ENCODE measurements at places on chromosomes 3 and 15. TPM values are rescaled to one million over a fixed set of nuclear protein-coding genes. Genes with fewer than 3 reads are reported as not detected.

- H3K36me3 ChIP-seq, result peaks cover 9% of the 10 kb centered on the region
- H3K4me3 ChIP-seq, result no peak overlapping the region
- H3K4me1 ChIP-seq, result peaks cover 24% of the 10 kb centered on the region
- no peak for DNase-seq
Observed at GRCh38 chr3:66486202-66486601, 14.6 kb downstream of the LRIG1 start.

DNA sequence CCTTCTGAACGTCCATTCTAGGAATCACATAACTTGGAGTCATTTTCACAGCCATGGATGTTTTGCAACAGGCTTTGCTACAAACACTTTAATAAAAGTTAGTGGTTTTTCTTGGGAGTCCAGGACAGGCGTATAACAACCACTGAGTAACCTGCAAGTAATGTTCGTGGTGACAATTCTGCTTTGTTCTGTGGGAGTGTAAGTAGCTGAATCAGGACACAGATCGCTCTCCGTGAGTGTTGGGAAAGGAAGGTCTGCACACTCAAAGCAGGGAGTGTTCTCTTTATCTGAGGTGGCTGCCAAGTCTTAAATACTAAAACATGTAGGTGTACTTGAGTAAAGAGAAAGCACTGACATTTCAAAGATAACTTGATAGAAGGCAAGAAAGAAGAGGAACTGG, 7.9 kb upstream of the BNC1 start:
- H3K4me3 ChIP-seq, result peak overlapping the region; percentile 32
- H3K27ac ChIP-seq, result peak overlapping the region; percentile 80
- H3K27me3 ChIP-seq, result no peaks in the 10 kb centered on the region
- no peaks in the 10 kb centered on the region for H3K36me3 ChIP-seq

- H3K27ac ChIP-seq, result no peak overlapping the region
- H3K27me3 ChIP-seq, result no peaks in the 10 kb centered on the region
- H3K4me3 ChIP-seq, result no peak overlapping the region
- peaks cover 9% of the 10 kb centered on the region for H3K4me1 ChIP-seq
- peaks cover 8% of the 10 kb centered on the region for H3K36me3 ChIP-seq
- no peak for DNase-seq
Observed at GRCh38 chr15:59329091-59329490, 43.6 kb downstream of the MYO1E start.

GRCh38 chr3:185537369-185537970, 14.9 kb downstream of the LIPH start:
- peaks cover 6% of the 10 kb centered on the region for H3K36me3 ChIP-seq
- no peaks in the 10 kb centered on the region for H3K27me3 ChIP-seq
- H3K27ac ChIP-seq, result peak overlapping the region; percentile 73
- peak; percentile 96 for DNase-seq
- peak overlapping the region; percentile 52 for H3K4me3 ChIP-seq

MST1R gene
- 66.4 TPM for total RNA-seq

- no peak overlapping the region for H3K27ac ChIP-seq
- peak; percentile 65 for DNase-seq
- no peaks in the 10 kb centered on the region for H3K36me3 ChIP-seq
Observed at GRCh38 chr3:160169139-160169976, 55.9 kb upstream of the C3orf80 start.

DNA sequence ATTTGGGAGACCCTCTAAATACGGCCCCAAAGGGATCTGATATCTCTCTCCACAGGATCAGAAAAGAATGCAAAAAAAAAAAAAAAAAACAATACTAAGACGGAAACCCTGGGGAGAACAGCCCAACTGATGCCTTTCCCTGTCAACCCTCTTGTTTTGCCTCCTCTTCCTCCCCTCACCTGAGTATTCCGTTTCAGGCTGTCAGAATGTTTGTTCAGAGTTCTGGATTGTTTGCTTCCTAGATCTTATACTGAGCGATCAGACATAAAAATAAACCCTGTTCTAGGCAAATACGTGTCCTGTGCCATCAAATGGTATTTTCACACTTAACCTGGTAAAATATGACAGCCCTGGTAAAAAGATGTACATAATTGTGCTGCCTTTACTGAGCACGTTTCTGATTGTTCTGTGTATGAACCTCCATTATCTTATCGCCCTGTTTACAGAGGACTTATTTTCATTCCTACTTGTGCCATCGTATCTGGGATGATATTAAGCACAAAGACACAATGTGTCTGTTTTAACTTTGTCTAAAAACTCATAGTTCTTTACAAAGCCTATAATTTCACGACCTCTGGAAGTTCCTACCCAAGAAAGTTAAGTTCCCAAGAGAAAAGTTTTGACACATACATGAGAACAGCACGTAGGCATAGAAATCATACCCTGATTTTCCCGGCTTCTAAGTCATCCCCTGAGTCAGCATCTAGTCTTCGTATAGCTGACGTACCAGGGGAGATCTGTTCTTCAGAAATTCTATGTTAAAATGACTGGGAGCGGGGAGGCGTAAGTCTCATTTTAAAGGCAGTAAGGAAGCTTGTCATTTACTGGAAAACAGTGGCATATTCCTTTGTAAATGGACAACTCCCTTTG, 856 bp downstream of the ZBTB38 start:
- H3K4me1 ChIP-seq, result peaks cover 59% of the 10 kb centered on the region
- peak; percentile 78 for DNase-seq
- H3K4me3 ChIP-seq, result peak overlapping the region; percentile 73
- peak overlapping the region; percentile 98 for H3K27ac ChIP-seq
- no peaks in the 10 kb centered on the region for H3K27me3 ChIP-seq
- H3K36me3 ChIP-seq, result peaks cover 58% of the 10 kb centered on the region

STXBP5L gene
- not detected for total RNA-seq

- no peaks in the 10 kb centered on the region for H3K4me1 ChIP-seq
- H3K36me3 ChIP-seq, result no peaks in the 10 kb centered on the region
- H3K4me3 ChIP-seq, result no peak overlapping the region
- DNase-seq, result no peak
Observed at GRCh38 chr15:69887009-69887408, 210.7 kb downstream of the TLE3 start.

- peaks cover 30% of the 10 kb centered on the region for H3K4me1 ChIP-seq
- peaks cover 65% of the 10 kb centered on the region for H3K36me3 ChIP-seq
Observed at GRCh38 chr3:51686512-51687215, 15.6 kb downstream of the TEX264 start.

GRCh38 chr3:89186456-89186855, 79.0 kb downstream of the EPHA3 start:
- no peak for DNase-seq
- no peaks in the 10 kb centered on the region for H3K4me1 ChIP-seq
- H3K36me3 ChIP-seq, result no peaks in the 10 kb centered on the region
- H3K27ac ChIP-seq, result no peak overlapping the region
- H3K4me3 ChIP-seq, result no peak overlapping the region
- H3K27me3 ChIP-seq, result peaks cover 78% of the 10 kb centered on the region

SH3BP5 gene
- 8.4 TPM for total RNA-seq

ABCF3 gene
- 62.7 TPM for total RNA-seq

- no peaks in the 10 kb centered on the region for H3K4me1 ChIP-seq
- H3K36me3 ChIP-seq, result no peaks in the 10 kb centered on the region
- DNase-seq, result no peak
- H3K27me3 ChIP-seq, result no peaks in the 10 kb centered on the region
- no peak overlapping the region for H3K27ac ChIP-seq
- no peak overlapping the region for H3K4me3 ChIP-seq
Observed at GRCh38 chr3:152662157-152662556, 172.8 kb upstream of the P2RY1 start.

ERICH6 gene
- total RNA-seq, result not detected

DNA sequence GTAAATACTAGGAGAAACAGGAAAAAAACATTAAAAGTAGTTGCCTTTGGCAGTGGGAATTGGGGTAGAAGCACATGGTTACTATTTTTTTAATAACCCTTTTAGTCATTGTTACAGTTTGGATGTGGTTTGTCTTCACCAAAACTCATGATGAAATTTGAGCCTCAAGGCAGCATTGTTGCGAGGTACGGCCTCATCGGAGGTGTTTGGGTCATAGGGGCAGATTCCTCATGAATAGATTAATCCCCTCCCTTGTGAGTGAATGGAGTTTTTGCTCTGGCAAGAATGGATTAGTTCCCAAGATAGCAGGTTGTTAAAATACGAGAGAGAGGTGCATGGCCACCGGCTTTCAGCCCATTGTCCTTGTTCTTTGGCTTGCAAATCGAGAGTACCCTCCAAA, 92.6 kb downstream of the LEKR1 start:
- peak; percentile 8 for DNase-seq
- H3K27ac ChIP-seq, result no peak overlapping the region
- no peak overlapping the region for H3K4me3 ChIP-seq
- no peaks in the 10 kb centered on the region for H3K27me3 ChIP-seq
- no peaks in the 10 kb centered on the region for H3K4me1 ChIP-seq

MLF1 gene
- total RNA-seq, result 5.0 TPM

- H3K27me3 ChIP-seq, result no peaks in the 10 kb centered on the region
- no peak for DNase-seq
- peaks cover 18% of the 10 kb centered on the region for H3K4me1 ChIP-seq
- peaks cover 6% of the 10 kb centered on the region for H3K36me3 ChIP-seq
- H3K27ac ChIP-seq, result no peak overlapping the region
Observed at GRCh38 chr3:67529337-67529736, 125.1 kb downstream of the SUCLG2 start.

DNA sequence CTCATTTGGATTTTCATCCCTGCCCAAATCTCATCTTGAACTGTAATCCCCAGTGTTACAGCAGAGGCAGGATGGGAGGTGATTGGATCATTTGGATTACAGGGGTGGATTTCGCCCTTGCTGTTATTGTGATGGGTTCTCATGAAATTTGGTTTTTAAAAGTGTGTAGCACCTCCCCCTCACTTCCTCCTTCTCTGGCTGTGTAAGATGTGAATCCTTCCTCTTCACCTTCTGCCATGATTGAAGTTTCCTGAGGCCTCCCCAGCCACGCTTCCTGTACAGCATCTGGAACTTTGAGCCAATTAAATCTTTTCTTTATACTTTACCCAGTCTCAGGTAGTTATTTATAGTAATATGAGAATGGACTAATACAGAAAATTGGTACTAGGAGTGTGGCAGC, 316.8 kb downstream of the PLCL2 start:
- DNase-seq, result no peak
- no peak overlapping the region for H3K4me3 ChIP-seq
- no peak overlapping the region for H3K27ac ChIP-seq
- H3K27me3 ChIP-seq, result no peaks in the 10 kb centered on the region

DNA sequence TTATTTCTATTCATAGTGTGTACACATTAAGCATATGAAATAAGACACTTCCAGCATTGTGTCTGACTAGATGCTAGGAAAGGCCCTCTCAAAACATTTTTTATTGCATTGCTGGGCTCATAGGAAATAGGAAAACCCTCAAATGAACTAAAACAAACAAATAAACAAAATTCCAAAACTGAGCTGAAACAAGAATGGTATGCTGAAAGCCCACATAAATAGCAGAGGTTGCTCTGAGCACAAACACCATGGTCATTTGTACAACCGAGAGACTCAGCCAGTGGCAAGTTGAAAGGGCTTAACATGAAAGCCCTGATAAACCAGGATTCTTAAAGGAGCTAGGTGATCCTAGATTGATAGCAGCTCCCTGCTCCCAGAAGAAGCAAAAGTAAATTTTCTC, 310.0 kb upstream of the WNT5A start:
- no peak overlapping the region for H3K27ac ChIP-seq
- no peak overlapping the region for H3K4me3 ChIP-seq
- no peak for DNase-seq
- no peaks in the 10 kb centered on the region for H3K36me3 ChIP-seq
- peaks cover 7% of the 10 kb centered on the region for H3K4me1 ChIP-seq

DNA sequence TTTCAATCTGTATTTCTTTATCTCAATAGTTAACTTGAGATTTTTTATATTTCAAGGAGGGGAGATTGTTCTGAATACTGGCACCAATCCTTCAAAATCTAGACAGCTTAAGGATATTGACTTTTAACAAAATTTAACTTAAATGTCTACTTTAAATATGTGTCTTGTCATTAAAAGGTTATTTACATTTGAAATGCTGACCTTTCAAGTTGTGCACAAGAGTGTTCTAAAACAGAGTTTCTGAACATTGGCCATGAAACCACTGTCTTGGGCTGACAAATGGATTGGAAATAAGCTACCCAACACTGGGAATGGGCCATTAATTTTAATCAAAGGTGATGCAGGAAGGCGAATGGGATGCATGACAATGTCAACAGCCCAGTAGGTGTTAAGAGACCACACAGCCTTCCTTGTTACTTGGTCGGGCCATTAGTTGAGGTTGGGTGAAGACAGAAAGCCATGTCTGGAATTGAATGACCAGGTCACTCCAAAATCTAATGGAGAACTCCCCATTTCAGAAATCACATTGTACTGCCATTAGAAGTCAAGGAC, 128.5 kb downstream of the CDIN1 start:
- no peaks in the 10 kb centered on the region for H3K36me3 ChIP-seq
- H3K27me3 ChIP-seq, result no peaks in the 10 kb centered on the region
- no peak overlapping the region for H3K4me3 ChIP-seq
- no peak overlapping the region for H3K27ac ChIP-seq
- DNase-seq, result no peak

DNA sequence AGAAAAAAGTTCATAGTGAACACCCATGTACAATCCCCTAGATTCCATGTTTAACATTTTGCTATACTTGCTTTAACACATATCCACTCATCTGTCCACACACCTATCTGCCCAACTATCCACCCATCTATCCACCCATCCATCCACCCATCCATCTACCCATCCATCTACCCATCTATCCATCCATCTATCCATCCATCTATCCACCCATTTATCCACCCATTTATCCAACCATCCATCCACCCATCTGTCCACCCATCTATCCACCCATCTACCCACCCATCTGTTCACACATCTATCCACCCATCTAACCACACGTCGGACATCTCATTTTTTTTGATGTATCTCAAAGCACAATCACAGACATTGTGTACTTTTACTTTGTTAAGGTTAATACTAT, 25.8 kb downstream of the RTP3 start:
- no peaks in the 10 kb centered on the region for H3K27me3 ChIP-seq
- DNase-seq, result no peak
- peaks cover 4% of the 10 kb centered on the region for H3K4me1 ChIP-seq
- no peak overlapping the region for H3K27ac ChIP-seq

CACNA1D gene
- total RNA-seq, result 0.26 TPM

DNA sequence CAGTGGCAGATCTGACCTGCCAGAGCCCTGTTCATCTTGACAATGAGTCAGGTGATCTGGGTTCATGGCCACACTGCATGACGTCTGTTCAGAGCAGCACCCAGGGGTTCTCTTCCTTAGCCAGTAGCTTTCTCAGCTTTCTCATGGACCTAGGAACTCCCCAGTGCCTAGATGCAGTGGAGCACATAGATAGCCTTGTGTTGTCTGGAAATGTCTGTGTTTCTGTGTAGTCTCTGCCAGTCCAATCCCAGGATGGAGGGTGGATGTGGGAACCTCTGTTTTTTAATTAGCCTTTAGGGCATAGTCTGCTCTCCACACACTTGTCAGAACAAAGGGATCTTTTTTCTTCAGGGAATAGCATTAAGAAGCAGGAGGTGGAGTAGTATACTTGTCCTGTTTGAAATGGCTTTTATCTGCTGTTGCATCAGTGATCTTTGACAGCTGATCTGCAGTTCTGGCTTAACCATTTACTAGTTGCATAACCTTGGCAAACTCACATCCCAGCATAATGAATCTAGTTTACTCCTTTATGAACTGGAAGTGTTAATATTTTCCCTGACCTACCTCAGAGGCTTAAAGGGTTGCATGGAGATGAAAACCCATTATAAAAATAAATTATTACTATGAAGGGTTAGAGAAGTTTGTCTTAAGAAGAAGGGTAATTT, 16.1 kb upstream of the CACNA1D start:
- no peaks in the 10 kb centered on the region for H3K4me1 ChIP-seq
- no peak overlapping the region for H3K27ac ChIP-seq
- no peak for DNase-seq
- H3K27me3 ChIP-seq, result peaks cover 14% of the 10 kb centered on the region

Measured in MCF 10A (cell line).